Anterior cingulate cortex (tissue), 58 donors: ENCODE measurements at places on chromosomes 7 and 10.

- no peak for DNase-seq
Measured at GRCh38 chr10:62812672-62813439, 3.3 kb downstream of the EGR2 start.

DNA sequence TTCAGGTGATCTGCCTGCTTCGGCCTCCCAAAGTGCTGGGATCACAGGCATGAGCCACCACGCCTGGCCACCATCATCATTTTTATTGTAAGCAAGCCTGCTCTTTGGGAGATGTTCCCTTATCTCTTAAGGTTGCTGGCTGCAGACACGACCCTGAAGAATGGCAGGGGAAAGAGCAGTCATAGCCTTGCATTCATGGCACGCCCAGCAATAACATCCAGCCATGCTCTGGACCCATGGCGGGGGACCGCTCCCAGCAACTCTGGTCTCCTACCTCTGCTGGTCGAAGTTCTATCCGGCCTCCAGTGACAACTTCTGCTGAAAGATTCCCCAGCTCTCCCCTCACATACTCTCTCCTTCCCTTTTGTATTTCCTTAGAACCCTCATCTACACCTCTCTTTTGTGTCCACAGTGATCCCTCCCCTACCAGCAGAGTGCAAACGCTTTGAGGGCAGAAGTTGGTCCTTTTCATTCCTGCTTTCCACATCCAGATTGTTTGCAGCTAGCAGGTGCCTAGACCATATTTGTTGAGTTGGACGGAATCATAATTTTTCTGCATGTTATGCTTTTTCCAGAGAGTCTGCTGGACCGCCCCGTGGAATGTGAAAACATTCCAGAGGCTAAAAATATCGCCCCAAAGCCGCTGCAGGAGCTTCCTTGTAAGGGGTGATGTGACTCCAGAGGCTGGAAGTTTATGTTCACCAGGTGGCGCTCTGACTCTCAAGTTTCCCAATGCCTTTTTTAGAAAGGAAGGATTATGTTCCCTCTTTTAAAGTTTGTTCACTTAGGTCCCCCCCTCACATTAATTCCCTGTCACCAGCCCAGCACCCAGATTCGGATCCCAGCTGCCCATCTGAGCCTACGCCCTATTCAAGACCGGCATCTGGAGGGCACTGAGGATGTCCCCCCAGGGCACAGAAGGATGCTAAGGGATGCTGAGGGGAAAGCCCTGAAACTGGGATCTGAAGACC is 4.3 kb upstream of the MARVELD1 start:
- DNase-seq, result no peak

DNA sequence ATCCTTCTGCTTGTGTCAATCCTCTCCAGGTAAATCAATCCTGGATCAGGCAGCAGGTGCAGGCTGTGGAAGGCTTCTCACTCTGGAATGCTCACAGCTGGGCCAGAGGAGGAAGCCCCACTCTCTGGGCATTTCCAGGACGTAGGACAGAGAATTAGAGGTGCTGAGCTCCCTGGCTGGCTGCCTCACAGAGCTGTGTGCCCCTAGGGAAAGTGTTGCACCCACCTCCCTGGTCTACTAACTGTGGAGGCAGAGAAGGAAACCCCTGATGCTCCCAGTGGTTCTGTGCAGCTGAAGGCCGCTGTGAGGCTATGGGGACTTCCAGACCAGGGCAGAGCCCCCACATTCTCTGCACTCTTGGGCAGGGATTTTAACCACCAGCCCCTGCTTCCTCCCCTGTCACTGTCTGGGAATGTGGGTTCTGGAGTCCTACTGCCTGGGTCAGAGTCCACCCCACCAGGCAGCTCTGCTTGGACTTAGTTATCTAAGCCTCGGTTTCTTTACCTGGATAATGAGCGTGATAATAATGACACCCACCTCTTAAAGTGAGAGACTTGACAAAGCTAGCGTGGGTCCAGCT is 73.5 kb upstream of the EEPD1 start:
- no peak for DNase-seq

GRCh38 chr10:124415210-124415609 is 3.5 kb downstream of the OAT start:
- no peak for DNase-seq

DNA sequence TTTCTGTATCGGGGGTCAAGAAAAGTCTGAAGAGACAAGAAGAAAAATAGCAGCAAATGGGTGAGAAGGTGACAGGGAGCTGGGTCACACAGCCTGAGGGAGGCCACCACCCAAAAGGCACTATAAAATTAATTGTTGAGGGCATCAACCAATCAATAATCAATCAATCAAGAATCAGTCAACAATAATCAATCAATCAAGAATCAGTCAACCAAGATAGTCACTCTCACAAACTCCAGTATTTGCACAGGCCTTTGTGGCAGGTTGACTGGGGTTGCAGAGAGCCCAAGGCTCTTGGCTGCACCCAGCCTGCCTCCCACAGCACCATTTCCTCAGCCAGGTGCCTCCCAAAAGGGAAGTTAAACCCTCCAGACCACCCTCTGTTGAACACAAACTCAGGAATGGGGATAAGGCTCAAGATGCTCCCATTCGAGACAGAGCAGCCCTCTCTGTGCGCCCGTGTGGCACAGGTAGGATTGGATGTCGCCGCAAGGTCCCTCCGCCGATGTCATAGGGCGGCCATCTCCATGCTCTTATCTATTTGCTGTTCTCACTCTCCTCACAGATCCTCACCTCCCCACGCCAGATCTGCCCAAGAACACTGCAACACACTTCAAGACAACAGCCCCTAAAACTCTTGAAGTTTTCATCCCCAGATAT is 64.0 kb downstream of the TNS3 start:
- no peak for DNase-seq

DNA sequence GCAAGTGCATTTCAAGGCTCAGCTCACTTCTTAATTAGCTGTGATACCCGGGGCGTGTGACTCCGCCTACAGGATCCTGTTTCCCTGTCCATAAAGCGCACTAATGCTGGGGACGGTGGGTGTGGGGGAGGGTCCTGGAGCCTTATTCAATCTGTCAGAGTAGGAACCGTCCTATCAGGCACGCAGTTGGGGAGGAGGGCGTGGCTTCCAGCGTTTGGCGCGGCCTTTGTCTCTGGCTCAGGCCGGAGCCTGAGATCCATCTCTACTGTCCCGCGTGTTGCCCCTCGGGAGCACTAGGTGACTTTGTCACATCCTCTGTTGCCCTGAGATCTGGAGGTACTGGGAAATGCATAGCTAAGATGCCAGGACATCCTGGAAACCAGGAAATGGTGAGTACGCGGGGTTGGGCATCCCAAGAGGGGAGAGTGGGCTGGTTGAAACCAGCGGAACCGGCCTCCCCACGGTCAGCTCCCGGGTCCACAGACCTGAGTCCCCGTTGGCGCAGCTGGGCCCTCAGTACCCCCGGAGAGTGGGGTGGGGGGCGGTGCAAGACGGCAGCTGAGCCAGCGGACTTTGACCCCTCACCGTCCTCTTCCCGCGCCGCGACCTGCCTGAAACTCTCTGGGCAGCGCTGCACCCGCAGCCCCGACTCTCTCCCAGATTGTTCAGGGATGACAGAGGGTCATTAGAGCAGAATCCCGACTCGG is 104.4 kb upstream of the ZNF92 start:
- no peak for DNase-seq

DNA sequence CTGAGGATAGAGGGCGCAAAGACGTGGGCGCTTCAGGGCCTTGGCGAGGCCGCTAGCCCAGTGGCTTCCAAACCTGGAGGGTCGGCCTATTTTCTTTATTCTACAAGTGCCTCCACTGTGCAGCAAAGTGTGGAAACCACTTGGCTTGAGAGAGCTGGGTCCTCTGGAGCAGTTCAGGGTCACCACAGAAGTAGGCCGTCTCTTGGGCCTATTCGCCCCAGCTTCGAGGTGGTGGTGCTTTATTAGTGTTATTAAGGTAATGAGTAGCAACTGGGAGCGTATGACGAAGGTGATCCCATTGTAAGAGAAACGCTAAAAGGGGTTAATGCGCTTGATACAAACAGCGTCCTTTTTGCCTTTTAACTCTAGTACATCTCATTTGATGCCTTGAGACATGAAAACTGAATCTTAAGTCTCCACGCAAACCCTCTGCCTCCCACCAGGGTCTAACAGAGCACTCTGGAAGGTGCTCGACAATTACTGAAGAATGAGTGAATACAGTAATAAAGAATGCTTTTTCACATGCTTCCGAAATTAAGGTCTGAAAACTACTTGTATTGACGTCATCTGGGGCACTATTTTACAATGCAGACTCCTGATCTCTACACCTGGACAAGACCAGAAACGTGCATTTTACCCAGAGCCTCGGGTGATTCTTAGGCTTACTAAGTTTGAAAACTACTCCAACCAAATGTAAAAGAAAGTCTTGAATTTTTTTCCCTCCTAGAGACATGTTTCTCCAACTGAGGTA is 647 bp upstream of the GSAP start:
- DNase-seq, result no peak

GRCh38 chr7:88115816-88116215 is 104.0 kb downstream of the SRI start:
- DNase-seq, result no peak

- no peak for DNase-seq
Measured at GRCh38 chr7:30465046-30465810, 13.4 kb downstream of the NOD1 start.

- no peak for DNase-seq
Measured at GRCh38 chr10:29132551-29133111, 156.2 kb upstream of the LYZL1 start.

DNA sequence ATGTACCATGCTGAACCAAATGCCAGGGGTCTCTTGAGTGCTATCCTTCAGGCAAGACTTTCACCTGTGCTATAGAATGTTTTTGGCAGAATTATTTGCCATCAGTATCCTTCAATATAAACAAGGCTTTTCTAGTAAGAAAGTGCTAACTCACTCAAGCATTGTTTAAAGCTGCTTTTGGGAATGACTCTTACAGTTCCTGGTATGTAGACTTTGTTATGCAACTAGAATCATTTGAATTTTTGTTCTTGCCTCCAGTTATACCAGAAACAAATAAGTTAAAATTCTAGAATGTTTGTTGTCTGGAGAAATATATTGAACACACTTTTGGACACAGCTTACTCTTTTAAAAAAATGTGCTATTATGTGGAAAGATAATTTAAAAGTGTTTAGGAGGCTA is 39.5 kb upstream of the RTKN2 start:
- no peak for DNase-seq

GRCh38 chr7:80131675-80132435 is 2.8 kb upstream of the GNAI1 start:
- no peak for DNase-seq

DNA sequence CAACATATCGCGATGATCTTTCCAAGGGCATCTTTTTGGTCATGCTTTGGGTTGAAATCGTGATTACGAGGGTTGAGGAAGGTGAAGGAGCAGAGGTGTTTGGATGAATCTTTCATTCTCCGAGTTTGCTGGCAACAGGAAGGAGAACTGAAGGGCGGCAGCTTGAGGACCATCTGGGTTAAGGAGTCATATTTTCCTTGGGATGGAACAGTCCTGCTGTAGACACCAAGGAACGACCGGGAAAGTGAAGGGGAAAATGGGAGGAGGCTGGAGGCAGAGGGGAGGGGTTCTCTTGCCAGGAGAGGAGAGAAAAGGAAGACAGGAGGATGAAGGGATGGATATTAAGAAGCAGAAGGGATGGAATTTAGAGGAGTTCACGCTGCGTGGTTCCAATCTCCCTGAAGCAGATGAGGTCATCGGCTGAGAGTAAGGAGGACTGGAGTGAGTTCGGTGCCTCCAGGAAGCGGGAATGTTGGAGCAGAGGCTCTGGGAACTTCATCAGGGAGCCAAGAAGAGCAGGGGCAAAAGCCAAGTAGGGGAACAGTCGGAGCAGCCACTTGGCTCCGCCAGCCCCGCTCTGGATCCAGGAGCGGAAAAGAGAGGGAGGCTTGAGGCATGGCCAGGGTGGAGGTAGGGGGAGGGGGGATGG is 116.6 kb upstream of the GALNT17 start:
- DNase-seq, result peak; percentile 0

DNA sequence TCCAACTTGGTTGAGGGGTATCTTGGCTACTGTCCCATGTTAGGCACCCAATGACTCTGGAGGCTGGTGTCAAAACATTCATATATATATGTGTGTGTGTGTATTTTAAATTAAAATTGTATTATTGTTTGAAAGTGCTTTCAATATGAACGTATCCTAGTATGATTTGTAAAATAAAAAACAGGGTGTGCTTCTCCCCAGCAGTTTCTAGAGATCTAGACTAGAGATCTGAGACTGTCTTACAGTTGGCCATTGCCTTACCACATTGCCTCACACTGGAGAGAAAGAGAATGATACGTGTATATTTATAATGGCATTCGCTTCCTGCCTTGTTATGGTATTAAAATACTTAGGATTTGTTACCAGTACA is 1.2 kb downstream of the BAG3 start:
- no peak for DNase-seq

- DNase-seq, result no peak
Measured at GRCh38 chr10:59750155-59750945, 2.9 kb downstream of the MRLN start.

DNA sequence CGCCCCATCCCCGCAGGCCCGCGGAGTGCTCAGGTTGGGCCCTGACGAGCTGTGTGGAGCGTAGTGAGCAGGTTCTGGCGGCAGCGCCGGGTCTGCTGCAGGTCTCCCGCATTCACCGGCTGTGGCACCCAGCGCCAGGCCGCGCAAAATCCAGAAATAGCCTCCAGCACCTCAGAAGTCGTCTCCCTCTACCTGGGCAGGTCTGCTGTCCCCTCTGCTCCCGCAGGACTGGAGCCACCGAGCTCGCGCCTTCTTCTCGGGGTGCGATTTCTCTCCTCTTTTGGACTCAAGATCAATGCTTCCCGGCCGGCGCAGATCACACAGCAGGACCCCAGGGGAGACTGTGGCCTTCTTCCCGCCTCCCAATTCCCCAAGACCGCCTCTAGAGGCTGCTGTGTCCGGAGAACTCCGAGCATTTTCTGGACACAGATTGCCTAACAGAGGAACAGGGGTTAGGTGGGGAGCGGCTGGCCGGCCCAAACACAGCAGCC is 8.4 kb downstream of the TLX1 start:
- DNase-seq, result no peak

GRCh38 chr7:50308203-50308531 is 3.7 kb downstream of the IKZF1 start:
- DNase-seq, result no peak

GRCh38 chr7:21041666-21042065 is 255.0 kb upstream of the SP8 start:
- no peak for DNase-seq

GRCh38 chr10:88477343-88478085 is 105.6 kb downstream of the RNLS start:
- no peak for DNase-seq

DNA sequence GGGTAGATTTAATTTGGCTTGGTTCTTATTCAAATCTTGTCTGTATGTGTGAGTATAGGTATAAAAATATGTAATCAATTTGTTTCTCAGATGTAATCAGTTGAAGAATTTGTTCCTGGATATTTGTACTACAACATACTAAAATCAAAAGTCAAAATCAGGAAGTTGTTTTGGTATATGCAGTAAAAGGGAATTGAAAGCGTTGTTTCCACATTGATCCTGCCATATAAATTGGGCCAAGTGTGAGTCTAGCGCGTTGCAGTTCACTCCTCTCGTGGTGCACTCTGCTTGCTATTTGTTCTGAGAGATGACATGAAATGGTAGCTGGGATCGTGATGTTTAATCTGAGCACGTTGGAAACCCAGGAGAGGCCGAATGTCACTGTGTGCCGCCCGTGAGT is 55.9 kb downstream of the SHH start:
- DNase-seq, result no peak

- DNase-seq, result no peak
Measured at GRCh38 chr10:73989594-73990150, 8.2 kb upstream of the VCL start.

GRCh38 chr7:105210721-105211205 is 178.0 kb downstream of the SRPK2 start:
- peak; percentile 32 for DNase-seq
